ENCODE measurements at places on chromosomes 1 and 21.

DNA sequence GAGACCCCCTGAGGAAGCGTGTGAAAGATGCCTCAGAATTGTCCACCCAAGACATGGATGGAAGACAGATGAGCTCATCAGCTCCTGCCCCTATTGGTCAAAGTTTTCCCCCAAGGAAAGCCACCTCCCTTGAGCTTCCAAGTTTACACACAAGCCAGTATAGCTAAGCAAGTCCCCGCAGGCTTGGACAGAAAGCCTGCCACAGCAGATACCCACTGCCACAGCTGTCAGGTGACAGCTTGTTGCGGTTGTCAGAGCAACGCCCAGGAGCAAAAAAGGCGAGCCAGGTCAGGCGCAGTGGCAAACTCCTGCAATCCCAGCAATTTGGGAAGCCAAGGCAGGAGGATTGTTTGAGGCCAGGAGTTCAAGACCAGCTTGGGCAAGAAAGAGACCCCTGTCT, 60.9 kb upstream of the IFNAR2 start:
- no peak for DNase-seq

DNA sequence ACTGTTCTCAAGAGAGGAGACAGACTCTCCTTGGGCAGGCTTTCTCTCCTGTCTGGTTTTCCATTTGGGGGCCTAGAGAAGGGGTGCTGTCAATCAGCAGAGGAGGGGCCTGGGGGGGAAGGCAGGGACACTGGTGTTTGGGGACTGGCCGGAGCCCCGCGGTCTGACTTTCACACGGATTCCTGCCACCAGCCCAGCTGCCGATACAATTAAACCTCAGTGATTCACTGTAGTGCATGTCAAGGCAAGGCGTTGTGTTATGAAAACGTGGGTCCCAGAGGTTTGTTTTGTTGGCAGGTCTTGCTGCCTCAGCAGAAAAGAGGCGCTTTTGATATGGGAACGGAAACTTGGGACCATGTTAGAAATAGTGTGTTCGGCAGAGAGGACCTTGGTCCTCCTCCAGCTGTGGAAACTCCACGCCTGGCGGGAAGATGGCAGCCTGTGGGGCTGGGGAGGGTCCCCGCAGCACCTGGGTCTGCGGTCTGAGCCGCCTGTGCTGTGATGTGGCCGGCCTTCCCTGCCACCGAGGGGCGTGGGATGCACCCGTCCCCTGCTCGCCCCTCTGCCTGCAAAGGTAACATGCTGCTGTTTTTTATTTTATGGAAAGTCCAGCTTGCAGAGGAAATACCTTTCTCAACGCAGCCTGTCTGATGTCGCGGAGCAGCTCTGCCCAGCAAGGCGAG, 47.6 kb downstream of the SPSB1 start:
- no peak for DNase-seq

- DNase-seq: no peak
Observed at GRCh38 chr1:11318982-11319381, 46.0 kb downstream of the UBIAD1 start.

DNA sequence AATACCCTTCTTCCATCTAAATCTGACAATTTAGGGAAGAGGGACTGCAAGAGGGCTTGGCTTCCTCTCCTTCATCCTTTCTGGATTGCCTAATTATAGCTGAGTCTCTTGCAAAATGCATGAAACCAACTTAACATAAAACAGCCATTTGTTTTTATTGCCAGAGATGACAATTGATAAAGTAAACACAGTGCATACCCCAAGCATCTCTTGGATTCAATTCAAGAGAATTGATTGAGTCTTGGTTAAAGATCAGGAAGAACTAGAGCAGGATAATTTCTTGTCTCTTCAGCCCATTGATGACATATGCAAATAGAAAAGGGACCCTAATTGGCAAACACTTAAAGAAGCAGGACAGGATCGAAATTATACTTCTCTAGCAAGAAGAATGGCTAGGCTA, 617.1 kb upstream of the PTBP2 start:
- DNase-seq: no peak

DNA sequence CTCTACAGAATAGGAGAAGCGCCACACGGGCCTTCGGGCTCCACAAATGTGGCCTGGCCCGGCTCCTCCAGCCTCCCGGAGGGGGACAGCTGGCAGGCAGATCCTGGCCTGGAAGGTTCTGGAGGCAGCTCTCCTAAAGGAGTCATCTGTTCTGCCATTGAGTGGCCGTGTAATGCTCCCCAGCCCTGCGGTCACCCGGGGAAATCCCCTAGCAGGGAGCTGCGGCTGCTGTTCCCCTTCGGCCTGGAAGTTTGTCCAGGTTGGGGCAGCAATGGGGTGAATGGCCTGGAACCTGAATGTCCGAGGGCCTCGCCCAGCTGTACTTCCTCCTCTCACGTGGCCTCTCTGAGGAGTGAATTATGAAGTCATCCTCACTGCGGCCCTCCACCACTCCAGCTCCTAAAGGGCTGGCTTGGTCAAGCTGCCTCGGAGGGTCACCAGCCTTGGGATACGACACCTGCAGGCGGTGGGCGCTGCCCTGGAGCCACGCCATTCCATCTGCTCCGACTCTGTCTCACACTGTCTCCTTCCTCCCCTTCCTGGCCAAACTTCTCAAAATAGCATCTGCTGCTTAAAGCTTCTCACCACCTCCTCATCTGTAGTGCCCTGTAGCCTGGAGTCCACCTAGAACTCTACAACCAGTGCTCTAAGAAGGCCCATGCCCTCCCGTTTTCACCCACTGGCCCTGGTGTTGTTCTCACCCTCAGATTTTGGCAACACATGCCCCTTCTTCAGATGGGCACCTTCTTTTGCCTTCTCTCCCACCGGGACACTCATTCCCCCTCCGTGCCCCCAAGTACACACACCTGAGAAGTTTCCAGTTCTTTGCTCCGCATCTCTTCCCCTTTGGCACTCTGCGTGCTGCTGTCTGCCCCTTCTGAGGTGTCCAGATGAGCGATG, 54.4 kb upstream of the TMPRSS2 start:
- peak; percentile 56 for DNase-seq

- no peak for DNase-seq
Observed at GRCh38 chr1:198167436-198167934, 10.7 kb downstream of the NEK7 start.

GRCh38 chr1:23214640-23215039, 2.7 kb downstream of the HTR1D start:
- no peak for DNase-seq

DNA sequence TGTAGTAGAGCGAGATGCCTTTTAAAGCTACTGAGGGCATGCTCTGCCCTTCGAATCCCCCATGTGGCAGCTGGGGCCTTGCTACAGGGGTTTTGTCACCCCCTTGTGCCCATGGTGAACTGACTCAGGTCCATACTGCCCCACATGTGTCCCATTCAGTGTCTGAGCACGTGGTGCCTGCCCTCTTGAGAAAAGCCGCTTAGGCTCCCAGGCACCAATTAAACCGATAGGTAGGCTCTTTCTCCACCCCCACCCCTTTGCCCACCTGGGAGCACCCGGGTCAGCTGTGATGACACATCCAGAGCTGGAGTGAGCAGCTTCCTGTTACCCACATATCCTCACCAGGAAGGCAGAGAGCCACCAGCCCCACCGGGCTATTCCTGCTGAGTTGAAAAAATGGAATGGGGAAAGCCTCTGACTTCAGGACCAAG, 30.5 kb downstream of the TMCC2 start:
- no peak for DNase-seq

- DNase-seq: peak; percentile 87
Observed at GRCh38 chr1:59013276-59013927, 229.6 kb upstream of the JUN start.

DNA sequence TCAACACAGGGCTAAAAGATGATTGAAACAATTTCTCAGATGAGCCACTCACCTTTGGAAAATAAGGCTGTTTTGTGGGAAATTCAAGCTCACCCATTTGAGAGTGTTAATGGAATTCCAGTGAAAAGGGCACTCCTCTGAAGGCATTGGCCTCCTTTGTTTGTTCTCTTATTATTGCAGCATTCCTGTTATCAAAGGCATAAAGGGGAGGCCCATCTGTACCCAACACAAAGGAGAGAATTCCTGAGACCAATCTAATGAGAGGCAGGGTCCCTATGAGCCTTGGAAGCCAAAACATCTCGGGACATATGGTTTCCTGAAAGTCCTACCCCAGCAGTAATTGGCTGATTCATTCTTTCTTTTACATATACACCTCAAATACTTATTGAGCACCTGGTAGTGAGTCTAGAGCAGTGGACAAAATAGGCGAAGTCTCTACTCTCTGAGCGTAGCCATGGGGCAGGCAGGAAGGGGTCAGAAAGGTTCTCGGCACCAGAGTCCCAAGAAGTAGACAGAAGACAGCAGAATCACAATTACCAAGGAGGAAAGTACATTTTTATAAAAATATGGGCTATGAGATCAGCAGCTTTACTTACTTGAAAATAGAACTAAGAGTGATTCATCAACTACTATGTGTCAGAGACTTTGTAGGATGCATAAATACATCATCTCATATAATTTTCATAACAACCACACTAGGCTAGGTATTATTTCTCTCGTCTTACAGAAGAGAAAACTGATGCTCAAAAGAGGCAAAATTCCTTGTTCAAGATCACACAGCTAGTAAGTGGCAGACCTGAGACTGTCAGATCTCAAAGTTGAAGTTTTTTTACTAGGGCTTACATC, 218.7 kb downstream of the DAB1 start:
- no peak for DNase-seq

DNA sequence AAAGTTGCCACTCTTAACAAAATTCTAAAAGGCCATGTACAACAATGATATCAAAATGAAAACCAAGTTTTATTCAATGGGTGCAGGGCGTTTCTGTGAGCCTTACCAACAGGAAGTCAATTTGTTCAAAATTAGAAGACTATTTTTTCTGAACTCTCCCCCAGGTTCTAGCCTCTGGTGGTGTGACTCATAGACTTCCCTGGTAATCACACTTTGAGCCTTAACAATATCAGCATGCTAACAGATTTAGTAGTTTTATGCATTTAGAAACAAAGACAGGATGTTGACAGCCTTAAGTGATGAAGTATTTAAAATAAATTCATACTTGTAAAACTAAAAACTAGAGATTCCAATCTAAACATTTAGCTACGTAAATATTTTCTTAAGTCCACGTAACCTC, 88.4 kb downstream of the LRRC8C start:
- DNase-seq: no peak

DNA sequence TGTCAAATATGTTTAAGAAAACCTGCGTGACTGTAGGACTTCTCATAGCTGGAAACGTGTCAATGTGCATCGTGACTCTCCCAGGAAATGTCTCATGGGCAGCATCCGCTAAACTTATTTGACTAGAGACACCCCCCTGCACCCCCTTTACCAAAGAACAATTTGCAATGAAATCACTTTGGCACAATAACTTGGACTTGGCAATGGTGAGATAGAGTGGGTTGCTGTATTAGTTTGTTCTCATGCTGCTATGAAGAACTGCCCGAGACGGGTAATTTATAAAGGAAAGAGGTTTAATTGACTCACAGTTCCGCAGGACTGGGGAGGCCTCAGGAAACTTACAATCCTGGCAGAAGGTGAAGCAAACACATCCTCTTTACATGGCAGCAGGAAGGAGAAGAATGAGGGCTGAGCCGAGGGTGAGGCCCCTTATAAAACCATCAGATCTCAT, 13.8 kb downstream of the CLDN14 start:
- DNase-seq: no peak

- peak; percentile 84 for DNase-seq
Observed at GRCh38 chr1:26530895-26531598, 1.5 kb downstream of the RPS6KA1 start.

GRCh38 chr1:153190373-153190772, 12.9 kb upstream of the LELP1 start:
- DNase-seq: no peak

DNA sequence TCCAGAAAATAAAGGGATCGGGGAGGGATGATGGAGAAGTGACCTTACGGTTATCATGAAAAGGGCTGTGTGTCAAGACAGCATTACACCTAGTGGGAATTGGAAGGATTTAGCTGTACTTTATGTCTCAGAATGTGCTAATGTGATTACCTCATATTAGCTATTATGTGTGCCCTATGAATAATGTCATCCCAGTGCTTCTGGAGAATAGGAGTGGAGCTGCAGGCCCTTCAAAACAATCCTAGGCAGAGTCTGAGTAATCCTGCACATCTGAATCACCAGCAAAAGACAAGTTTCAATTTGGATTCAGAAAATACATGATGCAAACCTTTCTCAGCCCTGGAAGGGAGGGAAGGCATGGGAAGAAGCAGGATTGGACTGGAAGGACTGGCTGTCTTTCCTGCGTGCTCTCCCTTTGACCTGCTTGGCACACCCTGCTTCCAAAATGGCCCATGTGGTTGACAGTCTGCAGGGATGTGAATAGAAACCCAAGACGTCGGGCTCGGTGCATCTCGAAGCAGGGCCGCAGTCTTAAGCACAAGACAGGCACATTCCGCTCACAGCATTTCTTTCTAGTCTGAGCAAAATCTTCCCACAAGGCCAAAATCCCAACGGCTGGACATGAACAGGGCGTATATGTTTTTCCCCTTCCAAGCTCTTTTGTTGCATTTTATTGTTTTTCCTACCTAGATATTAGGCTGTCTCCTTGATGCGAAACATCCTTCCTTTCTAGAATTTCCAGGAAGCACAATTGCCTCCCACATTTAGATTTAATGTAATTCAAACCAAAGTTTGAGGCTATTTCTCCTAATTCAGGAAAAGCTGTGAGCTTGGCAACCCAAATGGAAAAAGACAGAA, 54.3 kb upstream of the TARBP1 start:
- DNase-seq: peak; percentile 97

DNA sequence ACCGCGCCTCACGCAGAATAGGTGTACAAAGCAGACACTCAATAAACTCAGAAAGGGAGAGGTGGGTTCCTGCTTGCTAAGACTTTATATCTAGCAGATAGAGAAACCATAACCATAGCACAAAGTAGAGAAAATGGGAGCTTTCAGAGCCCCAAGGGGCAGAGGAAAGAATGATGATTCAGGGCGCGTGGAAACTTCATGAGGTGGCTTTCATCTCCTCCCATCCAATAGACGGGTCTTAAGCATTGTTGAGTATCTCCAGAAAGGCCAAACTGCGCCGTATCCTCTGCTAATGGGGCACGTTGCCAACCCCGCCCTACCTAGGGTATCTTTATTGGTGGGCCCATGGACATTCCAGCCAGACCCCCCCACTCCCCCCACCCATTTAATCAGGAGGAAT, 778 bp upstream of the MIXL1 start:
- no peak for DNase-seq

DNA sequence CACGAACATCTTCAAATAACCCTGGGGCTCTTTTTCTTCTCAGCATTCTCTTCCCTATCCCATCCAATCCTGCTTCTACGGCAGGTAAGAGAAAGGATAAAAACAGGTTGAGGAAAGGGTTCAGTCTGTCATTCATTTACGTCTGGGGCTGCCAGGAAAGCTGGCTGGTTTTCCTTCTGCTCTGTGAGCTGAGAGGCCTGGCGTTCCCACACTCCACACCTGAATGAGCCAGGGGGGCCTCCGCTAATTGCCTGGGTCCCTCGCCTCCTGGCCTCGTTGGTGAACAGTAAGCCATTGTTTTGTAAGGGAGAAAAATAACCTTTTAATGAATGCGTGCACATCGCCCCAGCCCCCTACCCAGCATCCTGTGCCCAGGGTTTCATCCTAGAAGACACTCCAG, 70.8 kb upstream of the SIM2 start:
- DNase-seq: no peak

DNA sequence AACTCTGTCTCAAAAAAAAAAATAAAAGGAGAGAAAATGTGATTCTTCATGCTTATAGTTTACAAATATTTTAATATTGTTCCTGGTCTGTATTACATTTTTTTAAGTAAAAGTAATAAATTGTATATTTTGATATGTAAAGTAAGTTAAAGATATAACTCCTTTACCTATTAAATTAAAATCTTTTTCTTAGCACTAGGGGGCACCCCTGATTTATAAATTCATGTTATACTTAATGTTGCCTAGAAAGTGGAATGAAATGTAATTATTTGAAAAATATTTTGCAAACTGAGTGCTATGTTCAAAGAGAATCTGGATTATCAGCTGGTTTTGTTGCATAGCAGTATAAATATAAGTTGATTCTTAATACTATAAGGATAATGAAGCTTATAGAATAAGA, 49.2 kb downstream of the RALGPS2 start:
- no peak for DNase-seq

Measured in vagina (tissue), 2 donors.